Endothelial cell (in vitro differentiated cells): ENCODE measurements at places on chromosomes 1 and 21. TPM values are rescaled to one million over a fixed set of nuclear protein-coding genes. Genes with fewer than 3 reads are reported as not detected.

DNA sequence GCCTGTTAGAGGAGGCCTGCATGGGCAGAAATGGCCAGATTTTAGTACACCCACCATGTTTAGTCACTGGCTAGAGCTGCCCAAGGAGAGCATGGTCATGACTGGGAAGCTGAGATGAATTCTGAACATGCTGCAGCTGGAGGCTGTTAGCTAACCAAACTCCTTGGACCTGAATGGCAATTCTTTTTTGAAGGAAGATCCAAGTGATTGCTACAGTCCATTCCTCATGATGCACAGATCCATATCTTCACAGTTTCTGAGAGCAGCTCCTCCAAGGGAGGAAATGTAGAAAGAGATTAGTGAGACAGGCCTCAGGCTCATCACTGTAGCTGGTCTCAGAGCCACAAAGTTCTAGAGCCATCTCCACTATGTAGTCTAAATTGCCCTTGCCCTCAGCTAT is 11.1 kb downstream of the ZFYVE9 start:
- DNase-seq, result no peak

CDCA8 gene
- total RNA-seq, result 7.8 TPM

OR2L5 gene
- not detected for total RNA-seq

GRCh38 chr1:173753830-173754229 is 39.0 kb downstream of the KLHL20 start:
- no peak for DNase-seq

- DNase-seq, result no peak
Observed at GRCh38 chr21:42734323-42734971, 81.0 kb downstream of the PDE9A start.

GRCh38 chr1:212613440-212614335 is 5.1 kb downstream of the ATF3 start:
- DNase-seq, result no peak

RAD54L gene
- total RNA-seq, result 9.3 TPM

DNA sequence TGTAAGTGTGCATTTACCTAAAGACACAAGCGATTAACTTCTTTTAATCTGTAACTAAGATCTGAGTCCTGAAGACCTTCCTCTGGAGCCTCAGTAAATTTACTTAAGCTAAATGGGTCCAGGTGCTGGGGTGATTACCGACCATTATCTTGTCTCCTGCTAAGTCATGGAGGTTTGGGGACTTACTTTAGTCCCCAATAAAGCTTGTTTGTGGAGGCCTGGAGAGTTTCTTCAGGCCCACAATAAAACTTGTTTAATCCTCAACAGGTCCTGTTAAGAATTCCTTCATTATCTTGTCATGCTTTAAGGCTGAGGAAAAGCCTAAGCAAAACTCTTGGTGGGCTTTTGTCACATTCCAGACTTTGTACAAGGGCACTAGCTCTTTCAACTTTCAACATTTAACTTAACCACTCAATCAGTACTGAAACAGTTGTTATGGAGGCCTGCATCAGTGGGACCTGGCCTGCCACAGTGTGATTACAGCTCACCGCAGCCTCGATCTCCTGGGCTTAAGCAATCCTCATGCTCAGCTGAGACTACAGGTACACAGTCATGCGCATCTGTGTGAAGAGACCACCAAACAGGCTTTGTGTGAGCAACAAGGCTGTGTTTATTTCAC is 84.0 kb downstream of the FMO4 start:
- no peak for DNase-seq

- no peak for DNase-seq
Observed at GRCh38 chr1:93810316-93810715, 68.7 kb downstream of the DNTTIP2 start.

RORC gene
- total RNA-seq, result 1.0 TPM

DNA sequence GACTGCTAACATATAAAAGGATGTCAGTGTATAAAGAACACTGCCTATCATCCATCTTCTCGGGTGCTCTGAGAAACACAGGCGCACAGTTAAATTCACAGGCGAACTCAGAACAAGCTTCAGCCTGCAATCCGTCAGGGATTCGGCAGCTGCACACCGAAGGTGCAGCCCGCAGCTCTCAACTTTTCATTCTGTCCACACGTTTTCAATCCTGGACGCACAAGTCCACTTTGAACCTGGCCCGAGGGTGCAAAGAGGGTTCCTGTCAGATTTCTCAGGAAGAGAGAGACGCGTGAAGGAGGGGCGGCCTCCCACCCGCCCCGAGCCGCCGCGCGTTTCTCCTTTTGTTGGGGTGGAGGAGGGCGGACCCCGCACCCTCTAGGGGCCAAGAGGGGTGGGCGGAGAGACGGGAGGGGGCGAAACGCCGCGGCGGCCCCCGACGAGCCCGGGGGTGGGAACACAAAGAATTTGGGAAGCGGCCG is 724 bp downstream of the DOCK7 start:
- DNase-seq, result no peak
